Hepatic stellate cell (primary cell): ENCODE measurements at places on chromosomes 1 and 21.

- DNase-seq, result no peak
Observed at GRCh38 chr21:35990609-35991008, 69.7 kb downstream of the SETD4 start.

DNA sequence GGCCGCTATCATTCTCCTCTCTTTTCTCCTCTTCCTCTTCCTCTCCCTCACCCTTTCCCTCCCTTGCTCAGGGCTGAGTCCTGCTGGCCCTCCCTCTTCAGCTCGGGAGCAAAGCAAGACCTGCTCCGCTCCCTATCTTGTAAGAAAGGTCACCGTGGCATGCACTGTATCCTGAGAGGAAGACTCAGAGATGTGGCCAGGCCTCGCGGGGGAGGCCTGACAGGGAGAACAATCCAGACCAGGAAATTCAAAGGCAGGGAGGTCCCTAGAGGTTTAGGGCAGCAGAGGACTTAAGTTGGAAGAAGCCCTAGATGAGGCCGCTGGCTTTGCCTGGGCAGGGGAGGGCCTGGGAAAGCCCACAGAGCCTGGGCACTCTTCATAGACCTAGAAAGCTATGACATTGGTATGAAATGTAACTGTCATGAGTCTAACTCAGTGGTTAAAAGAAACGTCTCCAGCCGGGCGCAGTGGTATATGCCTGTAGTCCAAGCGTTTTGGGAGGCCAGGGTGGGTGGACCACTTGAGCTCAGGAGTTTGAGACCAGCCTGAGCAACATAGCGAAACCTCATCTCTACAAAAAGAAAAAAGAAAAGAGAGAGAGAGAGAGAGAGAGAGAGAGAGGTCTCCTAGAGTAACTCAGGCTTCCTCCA is 14.6 kb upstream of the PTAFR start:
- peak; percentile 46 for DNase-seq

- DNase-seq, result no peak
Observed at GRCh38 chr21:31136891-31137290, 98.6 kb upstream of the KRTAP19-8 start.

DNA sequence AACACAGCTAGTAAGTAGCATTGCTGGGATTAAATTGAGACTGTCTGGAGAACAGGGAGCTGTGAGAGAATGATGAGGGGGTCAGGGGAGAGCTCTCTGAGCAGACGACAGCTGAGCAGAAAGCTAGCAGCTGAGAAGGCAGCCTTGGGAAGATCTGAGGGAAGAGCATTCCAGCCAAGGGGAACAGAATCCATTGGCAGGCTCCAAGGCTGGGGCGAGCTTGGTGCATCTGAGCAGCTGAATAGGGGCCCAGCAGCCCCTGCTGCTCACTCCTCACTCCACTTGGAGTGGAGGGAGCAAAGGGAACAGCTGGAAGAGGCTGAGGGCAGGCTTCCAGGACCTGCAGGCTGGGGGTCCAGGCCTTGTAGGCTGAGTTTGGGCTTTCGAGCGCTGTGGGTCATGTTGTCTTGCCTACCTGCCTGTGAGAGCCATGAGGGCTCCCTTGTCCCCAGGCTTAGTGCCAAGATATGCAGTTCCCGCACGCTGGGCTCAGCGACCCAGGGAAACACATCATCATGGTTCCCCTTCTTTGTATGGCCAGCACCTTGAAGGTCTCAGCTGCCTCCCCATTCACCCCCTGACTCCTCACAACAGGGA is 10.5 kb downstream of the ACOT11 start:
- no peak for DNase-seq

- no peak for DNase-seq
Observed at GRCh38 chr1:107993920-107994319, 28.9 kb upstream of the VAV3 start.

GRCh38 chr1:227038401-227038800 is 98.3 kb downstream of the COQ8A start:
- no peak for DNase-seq

- DNase-seq, result peak; percentile 21
Observed at GRCh38 chr1:92484472-92485380, 2.0 kb downstream of the GFI1 start.

DNA sequence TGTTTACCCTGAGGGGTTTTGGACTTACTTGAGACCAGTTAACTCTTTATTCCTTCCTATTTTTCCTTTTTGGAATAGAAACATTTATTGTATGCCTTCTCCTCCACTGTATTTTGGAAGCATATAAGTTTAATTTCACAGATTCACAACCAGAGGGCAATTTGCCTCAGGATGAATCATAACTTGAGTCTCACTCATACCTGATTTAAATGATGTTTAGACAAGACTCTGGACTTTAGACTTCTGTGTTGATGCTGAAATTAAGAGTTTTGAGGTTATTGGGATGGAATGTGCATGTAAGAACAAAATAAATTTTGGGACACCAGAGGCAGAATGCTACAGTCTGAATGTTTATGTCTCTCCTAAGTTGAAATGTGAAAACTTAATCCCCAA is 7.1 kb upstream of the ADAM30 start:
- no peak for DNase-seq

DNA sequence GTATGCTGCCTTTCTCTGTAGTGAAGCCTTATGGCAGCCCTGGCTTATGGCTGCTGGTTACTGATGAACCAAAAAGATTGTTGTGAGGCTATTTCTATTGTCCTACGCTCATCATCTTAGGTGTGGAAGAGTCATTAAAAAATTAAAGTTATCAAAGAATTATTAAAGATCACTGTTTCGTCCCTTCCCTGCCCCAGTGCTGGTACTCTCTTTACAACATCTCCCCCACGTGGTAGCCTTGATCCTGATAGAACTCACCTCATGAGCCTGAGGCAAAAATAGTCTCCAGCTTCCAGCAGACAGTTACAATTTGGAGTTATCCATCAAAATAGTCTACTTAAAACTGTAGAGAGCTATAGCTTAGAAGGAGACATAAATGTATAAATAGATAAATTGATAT is 201.5 kb downstream of the S1PR1 start:
- DNase-seq, result no peak

DNA sequence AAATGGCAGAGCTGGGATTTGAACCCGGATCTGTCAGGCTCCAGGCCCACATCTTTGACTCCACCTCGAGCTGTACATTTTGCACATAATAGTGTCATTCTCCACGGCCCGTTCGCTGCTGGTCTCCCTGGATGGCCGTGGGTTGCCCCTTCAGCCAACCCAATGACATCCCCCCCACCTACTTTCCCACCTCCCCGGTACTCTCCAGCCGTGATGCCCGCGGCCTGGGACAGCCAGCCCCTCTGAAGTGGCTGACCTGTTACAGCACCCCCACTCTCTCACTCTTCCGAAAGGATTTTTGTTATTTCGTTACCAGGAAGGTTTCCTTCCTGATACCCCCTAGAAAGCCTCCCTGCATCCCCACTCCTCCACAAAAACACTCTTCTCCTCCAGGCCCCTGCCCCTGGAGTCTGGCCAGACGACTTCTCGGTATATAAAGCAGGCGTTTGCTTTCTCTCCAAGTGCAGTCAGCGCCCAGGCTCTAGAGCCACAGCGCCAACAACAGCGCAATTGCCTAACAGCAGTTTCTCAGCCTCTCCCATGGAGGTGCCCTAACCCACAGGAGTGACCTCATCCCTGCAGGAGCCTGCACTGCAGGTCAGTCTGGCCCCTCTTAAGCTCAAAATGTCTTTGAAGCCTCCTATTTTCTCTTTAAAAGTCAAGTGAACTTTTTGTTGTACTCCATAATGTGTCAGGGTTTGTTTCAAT is 14.5 kb upstream of the GJB5 start:
- no peak for DNase-seq

DNA sequence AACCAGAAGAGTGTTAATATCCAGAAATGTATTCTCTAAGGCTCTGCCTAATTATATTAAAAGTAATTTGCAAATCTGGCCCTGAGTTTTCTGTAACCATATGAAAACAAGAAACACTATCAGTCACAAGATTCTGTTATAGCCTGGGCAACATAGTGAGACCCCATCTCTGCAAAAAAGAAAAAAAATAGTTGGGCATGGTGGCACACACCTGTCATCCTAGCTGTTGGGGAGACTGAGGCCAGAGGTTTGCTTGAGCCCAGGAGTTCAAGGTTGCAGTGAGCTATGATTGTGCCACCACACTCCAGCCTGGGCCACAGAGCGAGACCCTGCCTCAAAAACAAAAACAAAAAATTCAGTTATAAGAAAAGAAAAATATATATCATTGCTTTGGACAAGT is 25.6 kb downstream of the C1orf21 start:
- DNase-seq, result no peak

- no peak for DNase-seq
Observed at GRCh38 chr1:53482441-53483153, 23.4 kb downstream of the DMRTB1 start.

- no peak for DNase-seq
Observed at GRCh38 chr1:182217967-182218366, 156.5 kb upstream of the ZNF648 start.

- no peak for DNase-seq
Observed at GRCh38 chr1:200265881-200266280, 144.0 kb downstream of the ZNF281 start.

- DNase-seq, result peak; percentile 34
Observed at GRCh38 chr1:51644533-51645197, 27.8 kb downstream of the OSBPL9 start.

DNA sequence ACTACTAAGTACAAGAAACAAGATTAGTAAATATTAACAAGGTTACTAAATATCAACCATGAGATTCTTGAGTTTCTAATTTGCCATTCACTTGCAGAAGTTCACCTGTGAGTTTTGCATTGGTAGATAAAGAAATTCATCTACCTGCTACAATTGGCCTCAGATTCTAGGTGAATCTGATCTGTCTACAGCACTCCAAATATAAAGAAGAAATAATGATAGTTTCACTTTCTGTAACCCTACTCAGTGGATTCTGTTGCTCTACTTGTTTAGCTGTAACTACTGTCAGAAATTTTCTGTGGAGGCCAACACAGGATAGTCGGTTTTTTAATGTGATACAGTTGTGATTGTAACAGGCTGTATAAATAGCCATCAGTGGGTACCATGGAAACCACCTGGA is 118.6 kb downstream of the NR5A2 start:
- no peak for DNase-seq

- DNase-seq, result no peak
Observed at GRCh38 chr1:237938553-237938952, 47.8 kb upstream of the ZP4 start.

GRCh38 chr1:64923294-64923718 is 43.0 kb downstream of the JAK1 start:
- DNase-seq, result no peak

DNA sequence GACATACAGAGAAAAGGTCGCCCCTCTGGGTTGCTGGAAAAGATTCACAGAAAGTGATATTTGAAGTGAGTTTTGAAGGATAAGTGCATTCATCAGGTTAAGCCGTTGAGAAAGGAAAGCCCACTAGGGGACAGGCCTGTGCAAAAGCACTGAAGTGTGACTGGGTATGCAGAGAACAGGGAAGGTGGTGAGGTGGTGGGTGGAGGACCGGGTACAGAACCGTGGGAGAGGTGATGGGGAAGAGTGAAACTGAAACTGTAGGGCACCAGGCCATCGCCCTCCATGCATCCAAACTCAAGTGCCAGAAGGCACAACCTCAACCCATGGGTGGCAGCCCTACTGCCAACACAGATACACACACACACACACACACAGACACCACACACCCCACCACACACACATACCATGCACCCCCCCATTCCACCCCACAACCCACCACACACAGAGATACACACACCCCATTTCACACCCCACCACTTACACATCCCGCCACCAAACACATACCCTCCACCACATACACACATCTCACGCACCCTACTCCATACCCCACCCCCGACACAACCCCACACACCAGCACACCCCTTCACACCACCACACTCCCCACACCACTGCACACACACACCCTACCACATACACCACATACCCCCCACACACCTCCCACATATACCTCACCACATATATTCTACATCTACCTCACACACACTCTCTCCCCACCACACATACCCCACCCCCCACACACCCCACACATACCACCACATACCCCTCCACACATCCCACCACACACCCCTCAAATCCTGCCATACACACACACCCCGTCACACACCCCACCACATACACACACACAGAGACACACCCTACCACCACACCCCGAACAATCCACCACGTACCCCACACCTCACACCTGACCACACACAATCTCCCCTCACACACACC is 59.0 kb downstream of the TSEN15 start:
- peak; percentile 9 for DNase-seq

DNA sequence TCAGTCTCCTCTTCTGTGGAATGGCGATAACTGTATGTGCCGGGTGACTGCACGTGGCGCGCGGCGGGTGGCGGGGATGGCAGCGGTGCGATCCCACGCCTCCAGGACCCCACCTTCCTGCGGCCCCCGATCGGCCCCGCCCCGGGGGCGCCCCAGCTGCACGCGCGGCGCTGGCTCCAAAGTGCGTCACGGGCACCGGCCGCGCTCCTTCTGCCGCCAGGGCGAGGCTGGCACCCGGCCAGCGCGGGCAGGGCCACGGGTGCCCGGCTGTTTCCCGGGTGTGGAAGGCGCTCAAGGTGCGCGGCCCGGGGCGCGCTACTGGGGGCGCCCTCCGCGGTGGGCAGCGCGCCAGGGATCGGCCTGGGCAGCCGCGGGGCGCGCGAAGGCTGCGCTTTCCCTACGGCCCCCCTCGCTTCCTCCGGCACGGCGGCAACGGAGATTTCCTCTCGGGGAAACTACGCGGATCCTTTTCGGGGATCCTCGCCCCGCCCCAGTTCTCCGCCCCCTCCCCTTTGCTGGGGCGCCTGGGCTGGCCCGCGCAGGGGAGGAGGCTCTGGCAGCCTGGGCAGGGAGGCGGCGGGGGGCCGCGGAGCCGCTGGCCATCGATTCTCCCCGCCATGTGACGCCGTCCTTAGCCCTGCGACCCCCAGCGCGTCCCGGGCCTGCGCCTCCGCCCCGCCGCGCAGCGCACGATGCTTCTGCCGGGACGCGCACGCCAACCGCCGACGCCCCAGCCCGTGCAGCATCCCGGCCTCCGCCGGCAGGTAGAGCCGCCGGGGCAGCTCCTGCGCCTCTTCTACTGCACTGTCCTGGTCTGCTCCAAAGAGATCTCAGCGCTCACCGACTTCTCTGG is at the start of gene EVA1C:
TSS of gene EVA1C (plus strand) at position 545 of the 853 bp plus-strand sequence. CDS start at position 693, 148 bp downstream.
- no peak for DNase-seq
